ENCODE measurements at places on chromosomes 4 and X.
A peak's percentile ranks its signal among the peaks of the same experiment; 100 is the strongest.

- no peak for DNase-seq
Measured at GRCh38 chr4:4856071-4857000, 3.1 kb upstream of the MSX1 start.

DNA sequence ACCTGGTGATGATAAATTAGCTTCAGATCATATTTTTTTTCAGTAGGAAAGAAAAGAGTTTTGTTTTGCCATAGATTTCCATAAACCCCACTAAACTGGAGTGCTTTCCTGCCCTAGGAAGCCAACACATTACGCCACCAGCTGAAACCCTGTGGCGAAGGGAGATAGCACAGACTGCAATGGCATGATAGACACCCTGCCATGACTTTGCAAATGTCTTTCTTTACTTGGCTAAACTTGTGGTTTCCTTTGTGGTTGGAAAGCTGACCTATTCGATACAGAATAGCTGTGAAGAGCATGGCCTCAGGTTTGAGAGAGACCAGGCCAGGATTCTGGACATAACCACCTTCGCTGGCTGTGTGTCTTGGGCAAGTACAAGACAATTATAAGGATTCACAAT lies 19.1 kb downstream of the MFAP3L start:
- DNase-seq: no peak

GRCh38 chr4:83248486-83248885 lies 36.1 kb downstream of the COQ2 start:
- no peak for DNase-seq

- DNase-seq: no peak
Measured at GRCh38 chr4:81747242-81747930, 275.7 kb upstream of the RASGEF1B start.

- peak; percentile 5 for DNase-seq
Measured at GRCh38 chrX:136961594-136962135, 72.1 kb downstream of the GPR101 start.

GRCh38 chrX:37816766-37817165 lies 30.6 kb downstream of the DYNLT3 start:
- no peak for DNase-seq

DNA sequence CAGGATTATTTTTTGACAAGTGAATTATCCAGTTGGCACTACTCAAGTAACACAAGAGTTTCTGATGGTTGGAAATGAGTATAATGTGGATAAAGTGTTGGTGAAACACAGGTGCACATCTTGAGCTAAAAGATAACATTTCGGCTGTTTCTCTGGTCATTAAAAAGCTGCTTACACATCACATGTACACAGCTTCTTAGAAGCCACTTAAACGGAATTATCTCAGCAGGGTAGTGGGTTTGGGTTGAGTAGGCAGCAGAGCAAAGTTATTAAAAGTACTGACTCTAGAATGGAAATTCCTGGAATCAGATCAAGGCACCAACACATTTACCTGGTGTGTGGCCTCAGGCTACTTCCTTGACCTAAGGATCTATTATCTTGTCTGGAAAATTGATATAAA lies 55.4 kb upstream of the RASSF6 start:
- DNase-seq: no peak

DNA sequence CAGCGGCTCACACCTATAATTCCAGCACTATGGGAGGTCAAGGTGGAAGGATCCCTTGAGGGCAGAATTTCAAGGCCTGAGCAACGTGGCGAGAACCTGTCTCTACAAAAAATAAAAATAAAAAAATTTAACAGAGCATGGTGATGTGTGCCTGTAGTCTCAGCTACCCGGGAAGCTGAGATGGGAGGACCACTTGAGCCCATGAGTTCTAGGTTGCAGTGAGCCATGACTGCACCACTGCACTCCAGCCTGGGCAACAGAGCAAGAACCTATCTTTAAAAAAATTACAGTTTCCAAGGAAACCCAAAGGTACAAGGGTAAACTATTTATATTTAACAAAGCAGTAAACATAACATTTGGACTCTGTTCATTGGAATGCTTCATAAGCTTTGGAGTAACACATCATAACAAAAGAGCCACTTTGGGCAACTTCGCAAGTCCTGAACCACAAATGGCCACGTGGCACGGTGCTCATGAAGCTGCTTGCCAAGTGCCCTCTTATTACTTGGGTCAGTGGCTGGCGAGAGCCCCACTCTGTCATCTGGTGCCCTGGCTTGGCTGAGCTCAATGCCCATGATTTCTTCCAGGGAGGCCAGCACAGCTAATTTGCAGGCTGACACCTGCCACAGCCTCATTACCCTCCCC lies 165.6 kb downstream of the SH3KBP1 start:
- DNase-seq: no peak

GRCh38 chr4:123588631-123589241 lies 192.1 kb downstream of the SPRY1 start:
- no peak for DNase-seq

- DNase-seq: no peak
Measured at GRCh38 chr4:71980976-71981375, 50.8 kb upstream of the NPFFR2 start.

GRCh38 chr4:26032630-26033317 lies 118.8 kb downstream of the SMIM20 start:
- peak; percentile 85 for DNase-seq

GRCh38 chrX:52923781-52924241 lies 26.7 kb downstream of the FAM156B start:
- no peak for DNase-seq

GRCh38 chr4:107693132-107693531 lies 26.9 kb downstream of the PAPSS1 start:
- DNase-seq: no peak

DNA sequence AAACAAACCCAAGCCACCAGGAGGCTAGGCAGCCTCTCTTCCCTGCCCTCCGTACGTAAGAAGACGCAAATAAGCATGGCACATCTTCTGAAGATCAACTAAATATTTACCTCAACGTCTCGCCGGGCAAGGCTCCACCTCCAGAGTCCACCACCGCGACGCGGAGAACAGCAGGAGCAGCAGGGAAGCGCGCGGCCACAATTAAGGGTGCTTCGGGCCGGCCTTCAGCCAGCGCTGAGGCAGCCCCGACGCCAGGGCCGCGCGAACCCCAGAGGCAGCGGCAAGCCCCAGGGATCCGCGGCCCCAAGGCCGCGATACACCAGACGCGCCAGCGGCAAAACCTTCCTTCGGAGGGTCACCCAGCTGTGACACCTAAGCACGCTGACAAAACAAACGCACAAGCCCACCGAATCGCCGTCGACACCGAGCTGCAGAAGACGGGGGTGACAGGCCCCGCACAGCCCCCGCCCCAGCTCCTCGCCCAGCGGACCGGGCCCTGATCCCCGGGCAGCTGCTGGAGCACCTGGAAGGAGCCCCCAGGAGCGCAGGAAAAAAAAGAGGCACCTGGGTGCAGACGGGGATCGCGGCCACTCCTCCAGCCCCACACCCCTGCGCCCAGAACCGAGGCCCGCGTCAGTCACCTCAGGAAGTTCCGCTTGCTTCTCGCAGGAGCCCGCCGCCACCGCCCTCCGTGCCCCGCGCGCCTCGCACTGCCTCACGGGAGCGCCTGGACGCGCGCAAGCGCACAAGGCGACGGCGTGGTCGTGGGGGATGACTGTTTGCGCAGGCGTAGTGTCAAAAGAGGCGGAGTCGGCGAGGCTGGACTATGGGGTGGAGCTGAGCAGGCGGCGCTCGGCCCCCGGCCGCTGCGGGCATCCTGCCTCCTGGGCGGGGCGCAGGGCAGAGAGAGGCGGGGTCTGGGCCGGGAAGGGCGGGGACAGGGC lies at the start of the genes HAUS3 and POLN:
Gene HAUS3 (minus strand): TSS at position 712 of the 944 bp plus-strand sequence. CDS start 1,175 bp downstream, outside the sequence.
Gene POLN (minus strand): TSS at position 712 of the 944 bp plus-strand sequence. CDS start 12,890 bp downstream, outside the sequence.
- DNase-seq: peak; percentile 88

DNA sequence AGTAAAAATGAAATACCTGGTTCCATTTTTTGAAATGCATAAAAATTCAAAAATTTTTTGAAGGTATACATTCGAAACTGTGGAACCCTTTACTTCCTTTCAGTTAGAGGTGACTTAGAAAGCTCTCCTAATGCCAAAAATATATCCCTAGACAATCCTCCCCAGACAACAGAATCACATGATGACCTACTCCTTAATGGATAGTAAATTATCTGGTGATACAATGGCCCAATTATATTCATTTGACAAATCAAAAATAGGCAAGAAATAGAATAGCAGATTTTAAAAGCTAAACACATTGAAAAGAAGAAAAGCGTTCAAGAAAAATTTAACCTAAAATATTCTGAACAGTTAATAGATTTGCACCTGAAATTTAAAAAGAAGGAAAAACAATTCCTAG lies 3.5 kb upstream of the UGT2A2 start:
- DNase-seq: no peak

- no peak for DNase-seq
Measured at GRCh38 chrX:70196961-70197720, 19.9 kb downstream of the DGAT2L6 start.

- no peak for DNase-seq
Measured at GRCh38 chr4:15250021-15250441, 177.8 kb upstream of the C1QTNF7 start.

GRCh38 chr4:82802911-82803310 lies 4.3 kb upstream of the SCD5 start:
- DNase-seq: no peak

DNA sequence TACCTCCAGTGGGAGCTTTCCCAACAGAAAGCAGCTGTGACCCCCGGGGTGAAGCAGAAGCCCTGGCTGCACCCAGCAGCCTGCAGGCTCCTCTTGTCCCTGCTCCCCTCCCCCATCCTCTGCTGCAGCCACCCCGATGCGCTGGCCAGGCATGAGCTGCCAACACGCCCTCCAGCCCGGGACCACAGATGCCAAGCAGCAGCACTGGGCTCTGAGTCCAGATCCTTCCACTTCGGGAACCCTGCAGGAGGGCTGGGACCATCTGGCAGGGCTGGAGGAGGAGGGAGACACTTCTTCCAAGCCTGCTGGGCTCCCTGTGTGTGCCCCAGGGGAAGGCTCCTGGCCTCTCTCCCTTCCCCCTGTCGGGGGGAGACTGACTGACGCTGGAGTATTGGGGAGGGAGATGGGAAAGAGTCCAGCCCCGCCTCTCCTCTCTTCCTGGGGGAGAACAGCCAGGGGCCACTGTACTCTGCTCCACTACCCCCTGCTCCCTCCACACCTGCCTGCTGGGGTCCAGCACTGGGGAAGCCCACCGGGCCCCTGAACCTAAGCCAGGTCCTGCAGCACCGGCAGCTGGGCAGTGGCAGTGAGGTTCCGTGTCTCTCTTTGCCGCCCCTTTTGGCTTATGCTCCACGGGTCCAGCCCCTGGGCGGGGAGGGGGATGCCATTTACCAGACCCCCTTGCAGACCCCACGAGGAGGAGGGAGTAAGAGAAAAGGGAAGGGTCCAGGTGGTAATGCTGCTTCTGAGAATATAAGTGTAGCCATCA lies 55.7 kb downstream of the PPP2R2C start:
- no peak for DNase-seq

- DNase-seq: peak; percentile 23
Measured at GRCh38 chr4:161376275-161376674, 787.5 kb downstream of the FSTL5 start.

- no peak for DNase-seq
Measured at GRCh38 chrX:106696502-106696901, 30.0 kb upstream of the RNF128 start.

DNA sequence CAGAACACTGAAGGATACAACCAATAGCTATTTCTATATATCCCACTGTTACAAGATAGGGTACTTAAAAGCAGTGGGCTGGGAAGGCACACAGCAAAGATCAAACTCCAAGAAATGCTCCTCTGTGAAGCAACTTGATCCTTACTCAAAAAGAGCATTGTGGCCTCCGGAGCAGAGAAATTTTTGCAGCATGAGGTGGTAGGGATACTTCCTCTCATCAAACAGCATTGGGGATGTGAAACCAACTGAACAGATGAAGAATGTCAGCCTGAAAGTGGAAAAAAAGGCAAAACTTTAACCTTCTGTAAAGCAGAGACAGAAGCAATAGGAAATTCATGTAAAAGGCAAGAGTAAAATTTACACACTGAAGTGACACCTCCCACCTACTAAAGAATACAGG lies 92.2 kb downstream of the HUWE1 start:
- DNase-seq: peak; percentile 35

- no peak for DNase-seq
Measured at GRCh38 chr4:139279760-139280620, at the start of gene MGARP. TSS of gene MGARP (minus strand) at chr4:139280225. CDS start at chr4:139280158, 67 bp downstream.

DNA sequence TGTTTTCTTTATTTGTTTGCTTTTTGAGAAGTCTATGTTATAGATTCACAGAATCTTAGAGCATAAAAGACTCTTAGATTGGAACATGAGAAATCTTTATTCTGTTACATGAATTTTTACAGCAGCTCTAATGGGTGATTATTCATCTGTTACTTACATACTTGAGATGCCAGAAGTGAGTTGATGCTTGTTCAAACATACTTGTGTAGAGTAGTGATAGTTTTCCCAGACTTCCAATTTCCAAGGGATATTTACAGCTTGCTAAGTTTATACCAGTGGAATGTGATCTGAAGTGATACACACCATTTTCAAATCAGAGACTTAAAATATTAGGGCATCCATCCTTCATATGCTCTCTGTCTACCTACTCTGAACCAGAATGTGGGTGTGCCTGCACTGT lies 252.9 kb upstream of the SMIM31 start:
- DNase-seq: peak; percentile 41

DNA sequence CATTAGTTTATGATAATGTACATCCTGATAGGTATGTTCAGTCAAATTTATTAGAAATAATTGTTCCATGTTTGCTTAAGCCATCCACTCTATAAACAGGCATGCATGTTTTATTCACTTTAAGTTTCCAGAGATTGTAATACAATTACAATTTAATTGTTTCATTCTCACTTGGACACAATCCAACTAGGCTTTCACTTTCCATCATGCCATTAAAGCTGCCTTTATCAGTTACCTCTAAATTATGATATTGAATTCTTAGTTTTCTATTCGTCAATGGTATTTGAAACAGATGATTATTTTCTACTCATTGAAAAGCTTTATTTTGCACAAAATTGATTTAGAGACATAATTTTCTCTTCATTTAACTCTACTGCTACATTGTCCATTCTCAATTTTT lies 1196.3 kb downstream of the RAPGEF2 start:
- DNase-seq: no peak

- DNase-seq: no peak
Measured at GRCh38 chr4:48194971-48195370, 60.9 kb upstream of the TXK start.

GRCh38 chr4:17544831-17545234 lies 29.9 kb downstream of the CLRN2 start:
- no peak for DNase-seq

GRCh38 chrX:66632473-66632872 lies 6.4 kb downstream of the EDA2R start:
- DNase-seq: no peak
